ENCODE measurements at places on chromosomes 6 and 20.

GRCh38 chr6:43012364-43012763 is 1.4 kb downstream of the MEA1 start:
- no peak for DNase-seq

- no peak for DNase-seq
Observed at GRCh38 chr6:88748141-88748540, 215.3 kb downstream of the RNGTT start.

- DNase-seq, result no peak
Observed at GRCh38 chr20:32610472-32611218, 25.5 kb upstream of the NOL4L start.

DNA sequence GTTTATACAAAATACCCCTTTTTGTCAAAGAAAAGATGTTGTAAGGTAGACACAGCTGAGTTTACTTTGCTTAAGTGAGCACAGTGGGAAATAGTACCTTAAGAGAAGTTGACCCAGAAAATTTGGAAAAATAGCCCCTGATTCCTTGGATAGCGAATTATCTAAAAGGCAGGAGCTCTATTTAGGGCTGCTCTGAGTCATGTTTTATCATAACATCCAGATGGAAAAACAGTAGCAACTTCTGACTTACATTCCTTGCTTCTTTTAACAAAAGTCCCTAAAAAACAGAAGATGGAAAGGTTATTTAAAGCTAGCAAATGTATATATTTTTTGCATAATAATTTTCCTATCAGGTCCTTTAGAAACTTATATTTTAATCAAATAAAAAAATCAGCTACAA is 59.0 kb downstream of the THEMIS start:
- no peak for DNase-seq

DNA sequence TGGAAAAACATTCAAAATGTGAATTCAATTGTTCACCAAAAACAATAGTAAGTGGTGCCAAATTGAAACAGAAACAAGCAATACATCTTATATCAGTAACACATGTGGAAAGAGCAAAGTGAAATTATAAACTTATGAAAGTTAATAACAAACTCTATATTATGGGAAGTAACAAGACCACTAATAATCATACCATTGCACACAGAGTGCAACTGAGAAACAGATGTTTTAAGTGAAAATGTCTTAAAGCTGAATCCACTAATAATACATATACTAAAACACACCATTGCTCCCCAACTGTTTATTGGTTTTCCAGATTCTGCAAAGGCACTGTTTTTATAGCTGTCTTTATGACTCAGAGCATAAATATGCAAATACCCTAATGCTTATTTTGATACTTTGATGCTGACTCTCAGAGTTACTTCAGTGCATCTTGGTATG is 292.3 kb downstream of the RFPL4B start:
- no peak for DNase-seq

DNA sequence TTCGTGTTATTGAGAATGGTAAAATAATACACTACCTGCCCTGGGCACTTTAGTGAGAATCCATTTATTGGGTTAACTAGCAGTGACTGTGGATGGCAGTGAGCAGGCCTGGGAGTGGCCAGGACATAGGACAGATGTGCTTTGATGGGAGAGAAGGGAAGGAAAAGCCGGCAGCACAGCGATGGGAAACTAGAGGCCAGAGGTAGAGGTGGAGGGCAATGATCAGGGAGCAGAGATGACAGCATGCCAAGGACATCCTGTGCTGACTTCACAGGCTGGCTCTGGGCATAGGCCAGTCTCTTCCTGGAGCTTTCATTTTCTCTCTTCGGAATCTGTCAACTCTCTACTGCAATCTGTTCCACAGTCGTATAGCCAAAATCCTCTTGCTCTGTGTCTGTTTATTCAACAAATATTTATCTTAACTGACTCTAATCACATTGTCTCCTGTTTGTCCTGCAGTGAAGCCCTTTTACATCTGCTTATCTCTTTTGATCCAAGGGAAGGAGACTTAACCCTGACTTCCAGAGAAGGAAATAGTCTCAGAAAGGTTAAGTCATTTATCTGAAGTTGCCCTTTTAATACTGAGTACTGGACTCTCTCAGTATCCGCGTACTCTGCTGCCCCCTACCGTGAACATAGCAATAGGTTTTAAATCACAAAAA is 18.4 kb upstream of the MMP24 start:
- DNase-seq, result peak; percentile 89

GRCh38 chr6:46985943-46986342 is 56.2 kb downstream of the ADGRF1 start:
- DNase-seq, result no peak

DNA sequence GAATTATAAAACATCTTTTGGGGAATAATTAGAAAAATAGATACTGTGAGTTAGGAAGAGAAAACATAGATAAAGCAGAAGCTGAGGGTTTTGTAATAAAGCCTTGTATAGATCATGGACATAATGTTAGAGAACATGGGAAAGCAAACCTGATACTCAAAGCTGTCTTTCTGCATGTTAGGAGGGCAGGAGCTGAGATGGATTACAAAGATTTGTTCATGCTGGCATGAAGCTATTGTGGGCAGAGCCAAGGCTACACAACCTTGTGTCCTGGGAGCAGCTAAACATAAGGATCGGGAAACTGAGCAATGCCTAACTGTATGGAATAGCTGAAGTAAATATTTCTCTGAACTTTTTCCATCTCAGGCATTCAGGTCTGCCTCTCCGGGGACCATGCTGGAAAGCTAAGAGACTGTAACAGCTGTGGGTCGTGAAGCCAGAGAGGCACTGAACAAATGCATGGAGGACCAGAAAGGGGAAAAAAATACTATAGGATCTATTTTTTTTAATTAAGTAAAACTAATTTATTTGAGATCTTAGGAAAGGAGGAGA is 28.2 kb upstream of the CNKSR3 start:
- DNase-seq, result no peak

GRCh38 chr20:61810066-61810737 is 255.5 kb downstream of the TAF4 start:
- DNase-seq, result no peak

- DNase-seq, result peak; percentile 42
Observed at GRCh38 chr20:37706298-37706697, 12.5 kb downstream of the CTNNBL1 start.

DNA sequence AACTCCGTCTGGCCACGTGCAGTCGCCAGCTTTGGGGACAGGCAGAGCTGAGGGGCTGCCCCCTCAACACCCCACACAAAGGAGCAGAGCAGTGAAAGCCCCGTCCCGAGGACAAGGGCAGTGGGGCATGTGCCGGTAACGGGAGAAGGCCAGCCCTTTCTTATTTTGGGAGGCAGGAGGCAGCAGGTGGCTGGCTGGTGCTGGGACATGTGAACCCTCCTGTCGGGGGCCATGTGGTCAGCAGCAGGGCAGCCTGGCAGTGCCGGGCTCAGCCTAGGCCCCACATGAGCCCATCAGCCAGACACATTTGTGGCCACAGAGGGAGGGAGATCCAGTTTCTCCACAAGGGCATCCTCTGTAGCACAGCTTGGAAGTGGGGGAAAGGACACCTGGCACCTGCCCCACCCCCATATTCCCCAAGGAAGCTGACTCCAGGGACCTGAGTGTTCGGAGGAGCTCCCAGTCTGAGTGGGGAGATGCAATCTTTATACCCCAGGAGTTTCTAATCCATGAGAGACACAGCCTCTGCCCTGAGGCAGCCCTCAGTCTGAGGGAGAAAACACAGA is 137.6 kb downstream of the MRPL14 start:
- DNase-seq, result no peak

GRCh38 chr6:17865243-17865642 is 122.2 kb downstream of the KIF13A start:
- DNase-seq, result no peak

DNA sequence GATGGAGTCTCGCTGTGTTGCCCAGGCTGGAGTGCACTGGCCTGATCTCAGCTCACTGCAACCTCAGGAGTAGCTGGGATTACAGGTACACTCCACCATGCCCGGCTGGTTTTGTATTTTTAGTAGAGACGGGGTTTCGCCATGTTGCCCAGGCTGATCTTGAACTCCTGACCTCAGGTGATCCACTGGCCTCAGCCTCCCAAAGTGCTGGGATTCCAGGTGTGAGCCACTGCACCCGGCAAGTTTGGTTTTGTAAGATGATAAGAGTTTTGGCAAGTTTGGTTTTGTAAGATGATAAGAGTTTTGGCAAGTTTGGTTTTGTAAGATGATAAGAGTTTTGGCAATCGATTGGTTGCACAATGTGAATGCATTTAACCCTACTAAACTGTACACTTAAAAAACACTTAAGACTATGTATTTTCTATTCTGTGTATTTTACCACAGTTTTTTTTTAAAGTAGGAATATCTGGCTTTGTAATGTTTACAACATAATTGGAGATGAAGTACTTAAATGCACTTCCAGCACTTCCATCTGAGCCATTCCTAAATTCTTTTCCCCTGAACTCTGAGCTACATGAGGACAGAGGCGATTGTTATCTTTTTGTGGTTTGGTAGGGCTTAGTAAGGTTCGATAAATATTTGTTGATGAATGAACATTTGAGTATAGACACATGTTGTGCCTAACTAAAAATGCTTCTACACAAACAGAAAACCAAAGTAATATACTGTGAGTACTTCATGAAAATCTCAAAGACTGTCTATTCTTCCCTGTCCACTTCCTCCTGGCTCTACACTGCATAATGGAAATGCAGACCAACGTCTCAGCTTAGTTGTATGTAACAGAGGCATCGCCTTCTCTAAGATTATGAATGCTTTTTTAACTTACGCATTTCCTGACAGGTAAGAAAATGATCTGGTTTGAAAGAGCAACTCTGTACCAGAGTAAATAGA is 18.8 kb downstream of the SAMHD1 start:
- no peak for DNase-seq

DNA sequence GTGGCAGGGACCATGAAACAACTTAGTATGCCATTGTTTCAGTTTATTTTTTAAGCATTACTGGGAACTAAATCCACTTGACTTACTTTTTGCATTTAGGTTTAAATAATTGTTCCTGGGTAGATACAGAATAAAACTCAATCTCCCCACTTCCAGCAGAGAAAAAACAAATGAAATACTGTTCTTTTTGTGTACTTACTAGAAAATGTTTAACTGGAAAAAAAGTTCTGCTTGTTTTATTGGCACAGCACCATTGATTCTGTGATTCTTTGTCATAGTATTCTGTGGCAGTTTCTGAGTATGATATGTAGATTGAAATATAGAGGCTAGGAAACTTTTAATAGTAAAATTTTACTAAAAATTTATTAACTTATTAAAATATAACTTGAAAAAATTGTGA is 10.2 kb downstream of the ASXL1 start:
- DNase-seq, result no peak

GRCh38 chr6:27297857-27298730 is 14.0 kb downstream of the POM121L2 start:
- DNase-seq, result peak; percentile 69

- peak; percentile 15 for DNase-seq
Observed at GRCh38 chr20:4787069-4787468, 65.4 kb downstream of the PRND start.

GRCh38 chr20:38790200-38791053 is 15.1 kb upstream of the PPP1R16B start:
- DNase-seq, result peak; percentile 69

DNA sequence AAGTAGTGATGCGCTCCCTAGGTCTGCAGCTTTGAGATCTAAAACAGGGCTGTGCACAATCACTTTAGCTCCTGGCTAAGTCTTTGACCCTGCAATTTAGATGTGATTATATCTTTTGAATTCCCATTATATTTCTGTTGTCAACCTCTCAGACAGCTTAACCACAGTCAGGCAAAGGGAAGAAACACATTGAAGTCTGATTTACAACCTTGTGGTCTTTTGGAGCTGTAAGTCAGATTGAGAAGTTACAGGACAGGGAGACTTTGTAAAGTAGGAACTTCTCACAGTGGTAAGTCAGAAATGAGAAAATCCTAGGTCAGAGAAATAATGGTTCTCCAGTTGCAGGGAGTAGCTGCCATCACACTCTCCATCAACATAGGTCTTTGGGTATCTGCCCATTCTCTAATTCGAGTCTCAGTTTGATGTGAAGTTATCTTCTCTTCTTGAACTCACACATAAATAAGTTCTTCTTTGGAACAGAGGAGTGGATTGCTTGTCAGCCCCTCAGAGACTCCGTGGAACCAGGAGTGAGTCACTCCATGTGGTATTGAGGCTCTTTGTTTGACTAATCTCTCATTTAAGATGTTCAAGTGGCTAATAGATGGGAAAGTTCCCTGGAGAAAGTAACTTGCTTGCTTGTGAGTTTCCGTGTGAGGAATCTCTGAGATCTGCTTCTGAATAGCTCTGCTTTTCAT is 35.0 kb upstream of the SGK1 start:
- DNase-seq, result no peak

GRCh38 chr20:32482442-32483261 is 102.5 kb downstream of the NOL4L start:
- no peak for DNase-seq

DNA sequence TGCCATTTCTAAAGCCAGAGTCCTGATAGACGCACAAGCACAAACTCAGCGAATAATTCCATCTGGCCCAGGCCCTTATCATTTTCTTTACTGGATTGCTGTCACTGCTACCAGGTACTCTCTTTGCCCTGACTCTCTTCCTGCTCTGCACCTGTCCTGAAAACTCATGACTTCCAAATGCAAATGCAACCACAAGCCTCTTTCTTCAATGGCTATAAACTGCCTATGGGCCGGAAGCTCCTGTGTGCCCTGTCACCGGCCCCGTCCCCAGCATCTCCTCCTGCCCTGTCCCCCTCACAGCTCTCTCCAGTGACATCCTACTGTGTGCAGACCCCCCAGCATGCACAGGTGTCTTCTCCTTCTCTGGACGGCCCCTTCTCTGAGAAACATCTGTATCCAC is 302.6 kb downstream of the GMDS start:
- DNase-seq, result no peak

GRCh38 chr6:15897063-15897876 is 231.6 kb upstream of the MYLIP start:
- DNase-seq, result no peak

DNA sequence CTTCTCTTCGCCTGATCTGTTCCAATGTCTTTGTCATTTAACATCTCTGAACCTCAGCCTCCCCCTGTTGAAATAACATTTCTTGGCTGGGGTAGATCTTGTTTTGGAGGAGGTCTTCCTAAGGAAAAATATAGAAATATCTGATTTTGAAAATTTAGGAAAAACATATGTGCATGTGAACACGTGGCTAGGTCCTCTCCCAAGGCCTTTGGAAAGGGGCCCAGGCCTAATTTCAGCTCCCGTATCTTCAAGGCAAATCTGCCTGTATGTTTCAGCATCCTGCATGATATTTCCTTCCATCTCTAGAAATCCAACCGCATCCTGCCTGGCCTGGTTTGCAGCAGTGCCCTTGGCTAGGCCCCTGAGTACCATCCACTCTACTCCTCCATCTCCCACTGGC is 261.2 kb downstream of the PHACTR1 start:
- DNase-seq, result no peak

All from hematopoietic multipotent progenitor cell treated with erythropoietin and hydrocortisone succinate and interleukin-3 and kit ligand, for 8 days (in vitro differentiated cells).